ENCODE measurements at places on chromosomes 16 and 17. TPM values are rescaled to one million over a fixed set of nuclear protein-coding genes. Genes with fewer than 3 reads are reported as not detected.

GRCh38 chr17:81684442-81684911 lies 666 bp downstream of the HGS start:
- no peak for DNase-seq

GRCh38 chr16:2664574-2664982 lies 17.7 kb upstream of the KCTD5 start:
- no peak for DNase-seq

GRCh38 chr16:25217921-25218320 lies 1.2 kb downstream of the AQP8 start:
- no peak for DNase-seq

DNA sequence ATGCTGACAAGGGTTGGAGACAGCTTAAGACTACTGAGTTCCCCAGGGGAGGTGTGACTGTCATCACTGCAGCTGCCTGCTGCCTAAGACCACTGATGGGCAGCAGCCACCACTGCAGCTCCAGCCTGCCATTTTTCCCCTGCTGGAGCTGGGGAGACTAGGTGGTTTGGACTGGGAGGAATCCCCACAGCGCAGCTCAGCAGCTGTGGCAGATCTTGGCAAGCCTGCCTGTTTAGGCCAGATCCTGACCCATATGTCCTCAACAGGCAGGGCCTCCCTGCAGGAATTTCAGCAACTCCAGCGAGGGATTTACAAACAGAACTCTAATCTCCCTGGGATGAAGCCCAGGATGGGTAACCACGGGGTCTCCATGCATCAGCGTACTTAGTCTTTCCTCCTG lies 356.4 kb upstream of the TOM1L1 start:
- no peak for DNase-seq

DNA sequence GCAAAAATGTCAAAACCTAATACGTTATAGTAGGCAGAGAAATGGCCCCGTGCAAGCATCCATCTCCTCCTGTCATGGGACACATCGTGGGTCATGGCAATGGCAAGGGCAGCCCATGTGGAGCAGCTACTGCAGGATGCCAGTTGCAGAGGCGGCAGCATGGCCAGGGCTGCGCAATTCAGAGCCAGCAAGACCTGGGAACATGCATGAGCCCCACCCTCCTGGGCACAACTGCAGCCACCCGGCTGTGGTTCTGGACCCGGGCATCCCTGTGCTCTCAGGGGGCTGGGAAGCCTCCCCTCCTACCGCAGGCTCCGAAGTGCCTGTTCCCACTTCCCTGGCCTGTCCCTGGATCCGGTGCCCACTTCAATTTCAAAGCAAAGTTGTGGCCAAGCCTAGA lies 203.6 kb downstream of the CPPED1 start:
- no peak for DNase-seq

The ODAD4 gene
- polyA plus RNA-seq: 6.9 TPM

The LITAFD gene
- not detected for polyA plus RNA-seq

The USP43 gene
- polyA plus RNA-seq: 7.0 TPM

The KCNJ12 gene
- 5.4 TPM for polyA plus RNA-seq

The SLC12A3 gene
- polyA plus RNA-seq: 39.3 TPM

- DNase-seq: no peak
These were observed 1.9 kb downstream of the PMP22 start for GRCh38 chr17:15263206-15263579.
